ENCODE measurements at places on chromosomes 11 and 22. TPM values are rescaled to one million over a fixed set of nuclear protein-coding genes. Genes with fewer than 3 reads are reported as not detected.

The TBRG1 gene
- 22.0 TPM for total RNA-seq

The RIC8A gene
- 93.8 TPM for total RNA-seq

The PLAAT2 gene
- total RNA-seq = not detected

The TIMM10B gene
- total RNA-seq = 68.5 TPM

The FAM181B gene
- 0.80 TPM for total RNA-seq

The IFITM1 gene
- total RNA-seq = 0.79 TPM

The CTSD gene
- total RNA-seq = 450 TPM

The WNT7B gene
- total RNA-seq = not detected

The ACR gene
- not detected for total RNA-seq

All from SK-MEL-5 (cell line).